ENCODE measurements at places on chromosomes 7 and 10. TPM values are rescaled to one million over a fixed set of nuclear protein-coding genes. Genes with fewer than 3 reads are reported as not detected.

Gene COPG2
- total RNA-seq: 23.9 TPM

Gene FAM180A
- total RNA-seq: 11.1 TPM

Gene STN1
- total RNA-seq: 37.5 TPM

Gene GSTO2
- total RNA-seq: 7.6 TPM

Gene FFAR4
- total RNA-seq: not detected

Gene SNCG
- 18.3 TPM for total RNA-seq

Gene HOXA2
- 1.3 TPM for total RNA-seq
